Common myeloid progenitor, CD34-positive (primary cell): ENCODE measurements at places on chromosomes 5 and 9.

GRCh38 chr5:71893451-71893850 is 174.4 kb downstream of the CARTPT start:
- no peak for DNase-seq

GRCh38 chr9:92097997-92098482 is 17.2 kb downstream of the SPTLC1 start:
- peak; percentile 80 for DNase-seq

DNA sequence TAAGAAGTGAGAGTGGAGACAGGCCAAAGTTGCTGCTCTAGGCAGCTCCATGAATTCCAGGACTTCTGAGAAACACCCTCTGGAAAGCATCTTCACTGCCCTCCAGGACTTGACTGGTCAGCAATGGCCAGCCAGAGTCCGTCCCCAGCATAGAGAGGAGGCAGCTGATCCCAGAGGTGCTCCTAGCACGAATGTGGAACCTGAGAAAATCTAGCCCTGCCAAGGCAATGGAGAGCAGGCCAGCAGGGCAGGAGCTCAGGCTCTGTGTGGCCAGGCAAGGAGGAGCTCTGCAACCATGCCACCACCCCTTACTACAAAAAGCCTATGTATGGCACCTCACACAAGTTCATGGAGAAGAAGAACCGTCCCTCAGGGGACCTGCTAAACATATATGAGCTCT is 56.1 kb upstream of the SPTLC1 start:
- DNase-seq: no peak

- DNase-seq: peak; percentile 63
These were observed 29.9 kb upstream of the MYOT start for GRCh38 chr5:137837491-137838394.
